ENCODE measurements at places on chromosomes 5 and 9. TPM values are rescaled to one million over a fixed set of nuclear protein-coding genes. Genes with fewer than 3 reads are reported as not detected.

The ITGA1 gene
- total RNA-seq, result 1.2 TPM

The PCDHGA1 gene
- 0.31 TPM for total RNA-seq

The LCN9 gene
- not detected for total RNA-seq

The ROPN1L gene
- 2.0 TPM for total RNA-seq

The SKIC3 gene
- total RNA-seq, result 12.6 TPM

The ZDHHC11B gene
- total RNA-seq, result 1.3 TPM

The CYLC2 gene
- total RNA-seq, result not detected

The NMUR2 gene
- total RNA-seq, result 0.14 TPM

The DMRTA1 gene
- 0.83 TPM for total RNA-seq
